ENCODE measurements at places on chromosomes 16 and 17.

DNA sequence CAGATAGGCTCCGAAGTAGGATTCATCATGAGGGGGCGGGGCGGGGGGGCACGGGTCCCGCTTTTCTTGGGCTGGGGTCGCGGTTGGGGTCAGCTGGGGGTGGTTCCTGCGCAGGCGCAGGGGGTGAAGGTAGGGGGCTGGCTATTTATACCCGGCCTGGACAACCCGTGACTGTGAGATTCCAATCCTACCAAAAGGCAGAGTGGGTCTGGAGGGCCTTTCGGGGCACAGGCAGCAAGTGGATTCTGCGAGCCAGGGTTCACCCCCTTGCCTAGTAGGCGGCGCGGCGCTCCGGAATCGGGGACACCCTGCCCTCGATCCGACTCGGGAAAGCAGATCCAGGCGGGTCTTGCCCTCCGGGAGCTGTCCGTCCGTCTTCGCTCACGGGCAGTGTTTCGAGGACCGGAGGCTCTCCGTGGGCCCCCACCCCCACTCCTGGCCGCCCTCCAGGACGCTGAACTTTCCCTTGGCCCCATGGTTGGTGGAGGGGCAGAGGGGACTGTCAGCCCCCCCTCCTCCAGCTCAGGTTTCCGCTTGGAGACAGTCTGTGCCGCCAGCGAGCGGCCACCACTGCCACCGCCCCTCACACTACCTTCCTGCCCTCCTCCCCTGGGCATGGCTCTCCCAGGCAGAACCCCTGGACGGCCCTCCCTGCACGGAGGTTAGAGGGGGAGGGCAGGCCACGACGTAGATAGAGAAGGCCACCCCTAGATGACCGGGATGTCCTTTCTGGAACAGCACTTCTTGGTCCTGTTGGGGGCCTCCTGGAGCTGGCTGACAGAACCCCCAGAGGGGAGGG is 634 bp downstream of the SLC2A4 start:
- DNase-seq: no peak

DNA sequence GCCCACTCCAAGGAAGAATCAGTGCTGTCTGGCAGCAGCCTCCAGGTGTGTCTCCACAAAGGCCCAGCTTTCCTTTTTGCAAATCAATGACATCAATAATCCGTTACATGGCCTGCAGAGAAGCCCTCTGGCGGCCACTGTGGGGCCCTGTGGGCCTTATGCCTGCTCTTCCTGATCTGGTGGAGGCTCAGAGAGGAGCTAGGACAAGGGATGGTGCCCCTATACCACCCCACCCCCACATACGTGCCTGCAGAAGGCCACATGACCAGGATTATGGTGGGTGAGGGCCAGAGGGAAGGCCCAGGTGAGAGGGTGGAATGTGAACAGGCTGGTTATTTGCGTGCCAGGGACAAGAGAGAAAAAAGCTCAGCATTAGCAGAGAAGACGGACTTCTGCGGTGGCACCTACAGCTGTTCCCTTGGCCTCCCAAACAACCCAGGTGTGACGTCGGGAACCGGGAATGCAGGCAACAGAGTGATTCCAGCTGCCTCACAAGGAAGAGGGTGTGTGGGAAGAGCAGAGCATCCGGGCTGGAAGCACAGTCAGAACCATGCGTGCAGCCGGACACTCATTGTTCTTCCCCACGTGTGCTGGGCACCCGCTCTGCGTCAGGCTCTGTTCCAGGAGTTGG is 22.5 kb downstream of the EIF4A3 start:
- no peak for DNase-seq

- DNase-seq: no peak
These were observed 18.3 kb downstream of the NT5M start for GRCh38 chr17:17321356-17322025.

GRCh38 chr16:20072146-20072873 is 1.4 kb downstream of the GPR139 start:
- no peak for DNase-seq

DNA sequence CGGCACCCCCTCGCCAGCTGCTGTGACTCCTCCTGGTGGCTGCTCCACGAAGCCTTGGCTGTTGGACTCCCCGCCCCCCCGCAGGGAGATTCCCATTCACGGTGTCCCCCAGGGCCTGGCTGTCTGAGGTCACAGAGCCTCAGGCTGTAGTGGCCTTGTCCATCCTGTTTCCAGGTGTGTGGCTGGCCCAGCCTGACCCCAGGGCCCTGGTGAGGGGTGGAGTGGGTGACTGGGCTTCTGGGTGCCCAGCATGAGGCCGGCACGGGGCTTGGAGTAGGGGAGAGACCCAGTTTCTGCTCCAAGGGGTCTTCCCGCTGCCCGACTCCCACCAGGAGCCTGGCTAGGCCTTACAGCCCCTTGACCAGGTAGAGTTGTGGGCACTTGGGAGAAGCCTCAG is 10.4 kb downstream of the PRSS27 start:
- no peak for DNase-seq

DNA sequence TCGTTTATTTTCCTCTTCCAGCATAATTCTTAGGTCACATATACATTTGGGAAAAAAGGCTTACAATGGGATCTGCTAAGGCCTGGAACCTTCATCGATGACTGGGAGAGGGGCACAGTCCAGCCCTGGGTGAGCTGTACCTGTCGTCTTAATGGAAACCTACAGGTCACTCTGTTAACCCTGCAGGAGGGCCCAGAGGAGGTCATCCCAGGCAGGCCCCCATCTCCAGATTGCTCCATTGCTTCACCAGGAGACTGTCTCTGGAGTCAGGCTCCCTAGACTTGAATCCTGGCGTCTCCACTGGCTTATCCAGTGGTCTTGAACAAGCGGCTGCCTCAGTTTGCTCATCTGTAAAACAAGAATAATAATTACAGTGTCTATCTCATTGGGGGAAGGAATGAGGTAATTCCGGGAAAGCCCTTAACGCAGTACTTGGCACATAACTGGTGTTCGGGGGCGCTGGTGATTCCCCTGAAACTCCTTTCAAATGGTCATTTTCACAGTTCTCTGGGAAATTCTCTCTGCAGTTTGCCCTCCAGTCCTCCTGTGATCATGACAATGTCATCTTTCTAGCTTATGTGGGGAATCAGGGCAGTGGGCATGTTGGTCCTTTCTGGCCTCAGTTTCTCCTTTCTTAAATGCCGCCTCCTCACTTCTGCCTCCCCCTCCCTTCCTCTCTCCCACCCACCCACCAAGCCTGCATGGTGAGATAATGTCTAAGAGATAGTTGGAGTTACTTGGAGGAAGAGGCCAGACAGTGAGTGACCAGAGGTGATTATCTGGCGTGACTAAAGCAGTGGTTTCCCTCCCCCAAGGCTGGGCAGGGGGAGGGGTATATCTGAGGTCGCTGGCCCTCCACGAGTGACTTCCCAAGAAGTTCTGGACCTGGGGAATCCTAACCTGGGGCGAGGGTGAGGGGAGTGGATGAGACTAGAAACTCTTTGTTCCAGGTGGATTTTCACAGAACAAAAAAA is 31.3 kb upstream of the TAC4 start:
- DNase-seq: no peak

- DNase-seq: no peak
These were observed 14.4 kb downstream of the SLFN5 start for GRCh38 chr17:35257208-35257659.

DNA sequence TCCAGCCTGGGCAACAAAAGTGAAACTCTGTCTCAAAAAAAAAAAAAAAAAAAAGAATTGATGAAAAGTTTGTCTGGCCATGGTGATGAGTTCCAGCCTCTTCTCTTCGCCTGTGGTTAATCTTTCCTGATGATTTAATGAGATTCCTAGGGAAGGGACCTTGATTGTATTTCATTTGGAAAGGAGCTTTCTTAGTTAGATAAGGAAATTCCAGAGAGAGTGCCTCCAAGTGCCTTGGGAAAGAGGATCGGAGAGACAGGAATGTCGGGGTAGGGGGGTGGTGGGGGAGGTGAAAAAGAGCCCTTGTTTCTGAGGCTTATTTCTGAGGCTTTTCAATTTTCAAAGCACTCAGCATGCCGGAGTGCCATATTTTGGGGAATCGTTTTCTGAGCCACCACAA is 93.2 kb upstream of the SIAH1 start:
- DNase-seq: no peak

GRCh38 chr17:48510761-48511604 is 19.8 kb downstream of the HOXB1 start:
- DNase-seq: no peak
